ENCODE measurements at places on chromosomes 5 and 9. TPM values are rescaled to one million over a fixed set of nuclear protein-coding genes. Genes with fewer than 3 reads are reported as not detected.

Gene PTPN3
- total RNA-seq, result 7.2 TPM

Gene FKBP15
- total RNA-seq, result 21.7 TPM

Gene DCTN4
- total RNA-seq, result 61.5 TPM

Gene DMRT3
- not detected for total RNA-seq

Gene RNF208
- 2.8 TPM for total RNA-seq
